ENCODE measurements at places on chromosomes 3 and 15.

- no peak for ATAC-seq
- no peak overlapping the region for H3K4me3 ChIP-seq
- peaks cover 8% of the 10 kb centered on the region for H3K4me1 ChIP-seq
- no peaks in the 10 kb centered on the region for H3K27me3 ChIP-seq
These were observed 54.2 kb upstream of the ARHGEF3 start for GRCh38 chr3:56855856-56856512.

GRCh38 chr3:65561617-65562016 is 477.1 kb downstream of the MAGI1 start:
- H3K4me3 ChIP-seq: no peak overlapping the region
- ATAC-seq: no peak
- H3K36me3 ChIP-seq: no peaks in the 10 kb centered on the region
- H3K4me1 ChIP-seq: no peaks in the 10 kb centered on the region

DNA sequence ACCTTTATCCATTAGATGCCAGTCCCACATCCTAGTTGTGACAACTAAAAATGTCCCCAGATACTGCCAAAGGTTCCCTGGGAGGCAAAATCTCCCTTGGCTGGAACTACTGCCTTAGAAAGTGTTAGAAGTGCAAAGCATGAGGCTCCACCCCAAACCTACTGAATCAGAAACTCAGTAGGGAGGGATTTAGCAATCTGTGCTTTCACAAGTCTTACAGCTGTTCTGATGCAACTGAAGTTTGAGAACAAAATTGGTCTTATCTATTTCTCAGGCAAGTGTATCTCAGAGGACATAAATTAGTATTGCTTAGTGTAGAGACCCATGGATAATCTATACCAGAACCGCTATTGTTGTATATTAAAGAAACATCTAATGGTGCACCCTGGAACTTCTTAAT is 70.2 kb downstream of the CLDN1 start:
- no peak overlapping the region for H3K27ac ChIP-seq
- H3K27me3 ChIP-seq: no peaks in the 10 kb centered on the region
- H3K4me1 ChIP-seq: no peaks in the 10 kb centered on the region
- ATAC-seq: no peak
- no peaks in the 10 kb centered on the region for H3K36me3 ChIP-seq

- H3K36me3 ChIP-seq: no peaks in the 10 kb centered on the region
- H3K27ac ChIP-seq: no peak overlapping the region
- no peak overlapping the region for H3K4me3 ChIP-seq
- no peaks in the 10 kb centered on the region for H3K4me1 ChIP-seq
- ATAC-seq: peak; percentile 20
These were observed 384.1 kb downstream of the CADM2 start for GRCh38 chr3:85342915-85343314.

DNA sequence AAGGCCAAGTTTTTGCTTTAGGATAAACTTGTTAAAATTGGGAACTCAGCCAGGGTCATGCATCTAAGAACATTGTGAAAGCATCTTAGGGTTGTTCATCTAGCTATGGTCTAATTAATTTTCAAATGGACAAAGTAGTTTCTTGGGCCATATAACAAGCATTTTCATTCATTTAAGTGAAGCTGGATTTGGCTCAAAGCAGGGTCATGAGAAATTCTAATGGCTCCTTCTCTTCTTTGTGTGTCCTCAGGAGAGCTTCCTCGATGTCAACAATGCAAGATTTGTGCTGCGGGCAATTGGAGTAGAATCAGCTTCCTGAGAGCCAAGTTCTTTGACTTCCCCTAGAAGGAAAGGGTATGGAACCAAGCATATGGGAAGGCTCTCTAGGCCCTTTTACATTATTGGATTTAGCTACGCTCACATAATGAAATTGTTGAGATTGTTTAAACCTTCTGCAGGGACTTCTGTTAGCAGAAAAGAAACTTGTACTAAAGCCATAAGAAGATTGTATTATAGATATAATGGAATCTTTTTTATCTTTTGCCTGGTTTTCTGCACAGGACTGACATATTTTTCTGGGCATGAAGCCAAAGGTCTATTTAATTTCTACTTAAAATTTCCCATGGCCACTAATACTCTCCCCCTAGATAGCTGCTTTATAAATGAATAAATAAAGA is 1.8 kb upstream of the SAMMSON start:
- ATAC-seq: no peak
- H3K36me3 ChIP-seq: no peaks in the 10 kb centered on the region
- no peaks in the 10 kb centered on the region for H3K27me3 ChIP-seq
- H3K4me3 ChIP-seq: no peak overlapping the region
- no peak overlapping the region for H3K27ac ChIP-seq

DNA sequence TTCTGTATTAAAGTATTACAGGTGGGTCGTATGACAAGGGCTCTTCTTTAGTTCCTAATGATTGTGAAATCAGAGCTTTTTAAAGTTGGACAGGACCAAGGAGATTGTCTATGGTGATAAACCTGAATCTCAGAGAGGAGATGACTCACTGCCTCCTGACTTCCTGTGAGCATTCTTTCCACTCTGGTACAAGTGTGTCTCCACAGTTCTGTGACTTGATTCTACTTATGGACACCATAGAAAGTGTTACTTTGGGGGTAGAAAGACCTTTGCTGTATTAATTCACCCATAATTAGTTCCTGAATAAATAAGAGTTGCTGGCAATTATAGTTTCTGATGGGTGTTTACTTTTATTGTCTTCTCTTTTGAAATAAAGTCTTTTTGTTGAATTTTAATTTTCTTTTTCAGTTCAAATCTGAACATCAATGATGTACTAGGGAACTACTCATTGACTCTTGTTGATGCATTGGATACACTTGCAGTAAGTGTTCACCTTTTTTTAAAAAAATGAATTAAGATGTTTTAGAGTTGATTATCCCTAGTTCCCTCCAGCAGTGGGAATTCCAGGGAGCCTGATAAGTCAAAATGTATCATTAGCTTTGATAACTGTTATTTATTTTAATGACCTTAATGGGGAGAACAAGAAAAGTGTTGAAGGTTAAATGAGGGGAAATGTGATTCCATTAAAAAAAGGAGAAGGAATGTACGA is 7.4 kb downstream of the EDEM1 start:
- peaks cover 87% of the 10 kb centered on the region for H3K4me1 ChIP-seq
- peak overlapping the region; percentile 42 for H3K4me3 ChIP-seq
- H3K36me3 ChIP-seq: peaks cover 77% of the 10 kb centered on the region

- peaks cover 47% of the 10 kb centered on the region for H3K4me1 ChIP-seq
These were observed 5.8 kb downstream of the MYO9A start for GRCh38 chr15:72112116-72112515.

DNA sequence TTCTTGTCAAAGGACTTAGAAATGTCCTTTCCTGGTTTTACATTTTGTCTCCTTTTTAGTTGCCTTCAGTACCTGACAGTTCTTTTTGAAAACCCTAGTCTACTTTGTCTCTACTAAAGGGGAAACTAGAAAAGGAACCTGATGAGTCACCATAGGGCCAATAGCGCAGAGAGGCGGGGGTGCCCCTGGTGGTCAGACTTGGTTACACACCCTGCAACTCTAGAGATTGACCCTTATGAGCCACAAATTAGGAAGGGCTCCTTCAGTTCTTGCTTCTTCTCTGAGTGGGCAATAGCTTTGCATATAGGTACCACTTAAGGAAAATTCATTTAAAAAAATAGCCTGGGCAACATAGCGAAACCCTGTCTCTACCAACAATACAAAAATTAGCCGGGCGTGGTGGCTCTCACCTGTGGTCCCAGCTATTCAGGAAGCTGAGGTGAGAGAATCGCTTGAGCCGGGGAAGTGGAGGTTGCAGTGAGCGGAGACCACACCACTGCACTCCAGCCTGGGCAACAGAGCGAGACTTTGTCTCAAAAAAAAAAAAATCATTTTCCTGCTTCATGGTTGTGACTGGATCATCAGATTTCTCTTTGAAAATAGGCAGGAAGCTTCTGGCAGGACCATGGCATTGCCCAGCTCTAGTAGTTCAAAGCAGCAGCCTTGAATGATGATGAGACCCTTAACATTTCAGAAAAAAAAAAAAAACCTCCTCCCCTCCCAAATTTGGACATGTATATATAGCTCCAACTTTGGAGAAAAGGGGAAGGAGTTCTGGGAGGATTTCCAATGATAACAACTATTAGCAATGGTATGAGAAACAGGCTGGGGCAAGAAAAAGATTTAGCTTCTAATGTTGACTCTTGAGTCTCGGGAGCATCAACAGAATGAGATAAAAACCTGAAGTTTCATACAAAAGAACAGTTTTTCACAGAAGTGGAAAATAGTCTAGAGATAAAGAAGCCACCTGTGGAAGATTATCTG is 45.2 kb upstream of the RASA2 start:
- peak; percentile 99 for ATAC-seq
- H3K27ac ChIP-seq: peak overlapping the region; percentile 82
- no peaks in the 10 kb centered on the region for H3K27me3 ChIP-seq
- H3K4me3 ChIP-seq: peak overlapping the region; percentile 38

DNA sequence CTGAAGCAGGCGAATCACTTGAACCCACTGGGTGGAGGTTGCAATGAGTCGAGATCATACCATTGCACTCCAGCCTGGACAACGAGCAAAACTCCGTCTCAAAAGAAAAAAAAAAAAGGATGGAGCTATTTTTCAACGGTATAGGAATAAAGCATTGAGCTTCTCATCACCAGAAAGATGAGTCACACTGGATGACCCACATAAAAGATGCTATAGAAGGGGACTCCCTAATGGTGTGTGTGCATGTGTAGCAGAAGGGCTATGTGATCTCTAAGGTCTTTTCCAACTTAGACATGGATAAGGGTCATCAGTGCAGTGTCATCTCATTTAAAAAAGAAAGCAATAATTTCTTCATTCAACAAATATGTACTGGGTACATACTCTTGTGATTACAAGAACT is 476.0 kb downstream of the MFSD1 start:
- no peak for ATAC-seq
- H3K27ac ChIP-seq: no peak overlapping the region
- H3K36me3 ChIP-seq: no peaks in the 10 kb centered on the region
- no peaks in the 10 kb centered on the region for H3K27me3 ChIP-seq
- H3K4me3 ChIP-seq: no peak overlapping the region
- no peaks in the 10 kb centered on the region for H3K4me1 ChIP-seq

GRCh38 chr15:26644948-26645347 is 127.9 kb downstream of the GABRB3 start:
- no peak overlapping the region for H3K27ac ChIP-seq
- no peaks in the 10 kb centered on the region for H3K4me1 ChIP-seq
- no peaks in the 10 kb centered on the region for H3K27me3 ChIP-seq
- H3K36me3 ChIP-seq: no peaks in the 10 kb centered on the region

DNA sequence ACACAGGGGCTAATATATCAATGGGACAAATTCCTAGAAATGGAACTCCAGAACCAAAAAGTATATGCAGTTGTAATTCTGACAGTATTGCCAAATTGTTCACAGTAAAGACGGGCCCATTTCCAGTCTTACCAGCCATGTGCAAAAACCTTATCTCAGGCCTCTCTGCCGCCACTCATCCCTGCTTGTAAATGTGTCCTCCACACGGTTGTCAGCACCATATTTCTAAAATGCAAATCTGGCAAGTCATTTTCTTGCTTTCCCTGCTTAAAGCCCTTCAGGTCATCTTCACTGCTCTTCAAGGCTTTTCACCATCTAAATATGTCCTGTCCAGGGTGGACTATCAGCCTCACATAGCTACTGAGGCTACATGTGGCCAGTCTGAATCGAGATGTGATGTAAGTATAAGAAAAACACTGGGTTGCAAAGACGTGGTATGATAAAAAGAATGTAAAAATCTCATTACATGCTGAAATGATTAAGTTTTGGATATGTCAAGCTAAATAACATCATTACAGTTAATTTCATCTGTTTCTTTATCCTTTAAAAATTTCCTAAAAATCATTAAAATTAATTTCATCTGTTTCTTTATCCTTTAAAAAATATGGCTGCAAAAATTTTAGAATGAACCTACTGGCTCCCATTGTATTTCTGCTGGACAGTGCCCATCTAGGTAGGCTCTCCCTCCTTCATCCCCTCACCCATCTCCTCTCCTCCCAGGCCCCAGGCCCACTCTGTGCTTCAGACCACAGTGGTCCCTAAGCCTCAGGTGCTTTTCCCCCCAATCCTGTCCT is 980 bp downstream of the PARP9 start:
- peaks cover 31% of the 10 kb centered on the region for H3K36me3 ChIP-seq
- H3K27ac ChIP-seq: peak overlapping the region; percentile 89
- peaks cover 79% of the 10 kb centered on the region for H3K4me1 ChIP-seq
- no peak for ATAC-seq
- H3K4me3 ChIP-seq: peak overlapping the region; percentile 95
- H3K27me3 ChIP-seq: no peaks in the 10 kb centered on the region

GRCh38 chr15:62445244-62445643 is 280.2 kb upstream of the C2CD4B start:
- H3K4me1 ChIP-seq: no peaks in the 10 kb centered on the region
- peaks cover 8% of the 10 kb centered on the region for H3K27me3 ChIP-seq
- no peak overlapping the region for H3K27ac ChIP-seq

DNA sequence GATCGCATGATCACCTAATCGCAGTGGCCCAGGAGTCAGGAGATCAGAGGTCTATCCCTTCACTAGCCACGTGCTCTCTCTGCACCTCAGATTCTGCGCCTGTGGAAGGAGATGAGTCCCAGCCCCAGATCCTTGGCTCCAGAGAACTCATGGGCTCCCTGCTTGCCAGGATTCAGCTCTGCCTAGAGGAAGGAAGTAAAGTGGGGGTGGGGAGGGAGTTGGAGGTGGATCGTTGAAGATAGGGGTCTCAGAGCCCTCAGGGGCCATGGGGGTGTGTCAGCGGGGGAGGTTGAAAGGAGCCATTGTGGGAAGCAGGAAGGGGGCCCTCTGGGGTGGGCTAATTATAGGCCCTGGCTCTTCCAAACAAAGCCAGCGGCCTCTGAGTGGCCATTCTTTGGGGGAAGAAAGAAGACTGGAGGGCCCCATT is 11.3 kb upstream of the STRA6 start:
- H3K27ac ChIP-seq: no peak overlapping the region
- no peak for ATAC-seq
- H3K4me1 ChIP-seq: no peaks in the 10 kb centered on the region
- peaks cover 41% of the 10 kb centered on the region for H3K27me3 ChIP-seq
- no peaks in the 10 kb centered on the region for H3K36me3 ChIP-seq
- H3K4me3 ChIP-seq: no peak overlapping the region

DNA sequence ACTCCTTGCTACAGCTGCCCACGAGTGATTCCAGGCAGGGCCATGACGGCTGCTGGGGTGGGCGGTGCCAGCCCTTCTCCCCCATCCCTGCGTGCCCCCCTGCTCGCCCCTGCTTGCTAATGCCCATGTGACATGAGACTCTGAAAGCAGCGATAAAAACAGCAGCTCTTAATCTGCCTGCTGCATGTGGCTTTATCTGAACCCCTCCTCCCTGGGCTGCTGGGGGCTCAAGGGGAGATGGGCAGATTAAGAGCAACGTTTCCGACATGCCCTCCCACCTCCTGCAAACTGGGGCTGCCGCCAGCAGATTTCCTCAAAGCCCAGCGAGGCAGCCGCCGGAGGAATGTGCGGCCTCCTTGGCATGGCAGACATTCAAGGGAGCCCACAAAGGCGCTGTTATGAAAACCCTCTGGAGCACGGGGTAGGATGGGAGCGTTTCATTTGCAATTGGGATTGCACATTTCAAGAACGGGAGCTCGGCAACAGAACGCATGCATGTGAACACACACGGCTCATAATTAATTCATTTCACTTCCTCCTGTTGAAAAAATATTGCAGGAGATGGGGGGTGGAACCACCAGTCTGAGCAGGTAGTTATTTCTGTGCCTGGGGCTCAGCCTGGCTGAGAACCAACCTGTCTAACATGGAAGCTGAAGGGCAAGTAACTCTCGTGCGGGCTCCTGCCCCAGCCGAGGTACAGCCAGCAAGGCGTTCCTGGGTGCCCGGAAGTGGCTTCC is 504.2 kb upstream of the PROK2 start:
- ATAC-seq: peak; percentile 66
- no peaks in the 10 kb centered on the region for H3K36me3 ChIP-seq
- H3K27ac ChIP-seq: no peak overlapping the region
- peaks cover 26% of the 10 kb centered on the region for H3K4me1 ChIP-seq

- peaks cover 9% of the 10 kb centered on the region for H3K36me3 ChIP-seq
- H3K27ac ChIP-seq: no peak overlapping the region
These were observed 85.9 kb downstream of the NCEH1 start for GRCh38 chr3:172624999-172625398.

Data from stimulated activated memory B cell treated with anti-CD40 and anti-IgM and Interleukin-4, amounts not matched to agents 10 μg/mL and 1 μg/mL and 100 μg/mL, for 72 hours (primary cell).